ENCODE measurements at places on chromosomes 11 and 22.

- DNase-seq: no peak
These were observed 8.3 kb downstream of the FXYD2 start for GRCh38 chr11:117816151-117816741.

- DNase-seq: no peak
These were observed 404 bp downstream of the DCHS1 start for GRCh38 chr11:6655020-6655789.

GRCh38 chr11:106088896-106089295 is 11.4 kb downstream of the AASDHPPT start:
- DNase-seq: no peak

- no peak for DNase-seq
These were observed 1.0 kb upstream of the GLB1L3 start for GRCh38 chr11:134275188-134275533.

- no peak for DNase-seq
These were observed 39.7 kb downstream of the MPPED1 start for GRCh38 chr22:43451371-43452050.

Measured in NCI-H1694 (cell line).